ENCODE measurements at places on chromosomes 16 and 17. TPM values are rescaled to one million over a fixed set of nuclear protein-coding genes. Genes with fewer than 3 reads are reported as not detected.
A peak's percentile ranks its signal among the peaks of the same experiment; 100 is the strongest.

DNA sequence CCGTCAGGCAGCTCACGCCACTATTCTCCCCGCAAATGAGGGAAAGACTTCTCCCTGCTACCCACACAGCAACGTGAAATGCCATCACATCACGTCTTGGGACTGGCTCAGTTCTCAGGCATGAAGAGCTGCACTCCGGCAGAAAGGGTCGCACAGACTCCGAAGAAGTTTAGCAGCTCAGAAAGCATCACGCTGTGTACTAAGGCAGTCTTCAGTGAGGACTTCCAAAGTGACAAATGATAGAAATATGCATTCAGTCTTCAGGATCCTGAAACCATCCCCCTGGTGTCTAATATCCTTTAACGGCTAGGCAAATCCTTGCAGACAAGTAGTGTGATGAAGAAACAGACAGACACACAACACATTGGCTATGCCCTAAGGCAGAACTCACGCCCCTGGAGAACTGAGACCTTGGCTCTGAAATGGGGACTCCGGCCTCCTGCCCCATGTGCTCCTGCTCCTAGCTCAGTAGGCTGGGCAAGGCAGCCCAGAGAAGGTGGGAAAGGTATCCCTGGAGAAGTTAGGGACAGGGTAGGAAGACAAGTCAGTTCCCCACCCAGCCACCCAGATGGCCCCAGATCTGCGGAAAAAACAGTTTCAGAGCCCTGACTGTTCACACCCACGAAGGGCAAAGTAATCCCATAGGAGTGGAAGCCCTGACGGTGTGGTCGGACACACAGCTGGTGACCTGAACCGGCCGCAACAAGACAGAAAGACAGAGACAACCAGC, 1.6 kb downstream of the XYLT1 start:
- DNase-seq = no peak

MYADML2 gene
- total RNA-seq = 0.13 TPM

GRCh38 chr16:54400261-54400660, 113.7 kb upstream of the IRX3 start:
- DNase-seq = no peak

ANKRD40CL gene
- not detected for total RNA-seq

- no peak for DNase-seq
Observed at GRCh38 chr16:31179219-31179746, 656 bp upstream of the FUS start.

DNA sequence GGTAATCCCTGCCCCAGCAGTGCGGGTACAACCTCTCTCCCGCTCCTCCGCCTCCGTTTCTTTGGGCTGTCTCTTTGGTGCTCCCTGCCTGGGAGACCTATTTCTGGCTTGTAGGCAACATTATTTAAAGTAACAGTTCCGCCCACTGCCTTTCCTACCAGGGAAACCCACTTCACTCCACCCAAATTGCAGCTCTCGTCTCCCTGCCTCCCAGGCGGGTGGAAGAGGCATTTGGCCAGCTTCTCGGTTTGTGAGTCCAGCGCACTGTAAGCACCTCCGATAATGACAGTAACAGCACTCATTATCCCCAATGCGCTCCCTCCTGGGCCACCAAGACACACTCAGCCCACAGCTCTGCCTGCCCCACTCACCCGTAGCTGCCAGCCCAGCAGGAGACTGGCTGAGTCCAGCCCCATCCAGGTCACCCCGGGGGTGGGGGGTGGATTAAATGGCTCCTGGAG, 165.1 kb upstream of the CDC42EP4 start:
- DNase-seq = no peak

DNA sequence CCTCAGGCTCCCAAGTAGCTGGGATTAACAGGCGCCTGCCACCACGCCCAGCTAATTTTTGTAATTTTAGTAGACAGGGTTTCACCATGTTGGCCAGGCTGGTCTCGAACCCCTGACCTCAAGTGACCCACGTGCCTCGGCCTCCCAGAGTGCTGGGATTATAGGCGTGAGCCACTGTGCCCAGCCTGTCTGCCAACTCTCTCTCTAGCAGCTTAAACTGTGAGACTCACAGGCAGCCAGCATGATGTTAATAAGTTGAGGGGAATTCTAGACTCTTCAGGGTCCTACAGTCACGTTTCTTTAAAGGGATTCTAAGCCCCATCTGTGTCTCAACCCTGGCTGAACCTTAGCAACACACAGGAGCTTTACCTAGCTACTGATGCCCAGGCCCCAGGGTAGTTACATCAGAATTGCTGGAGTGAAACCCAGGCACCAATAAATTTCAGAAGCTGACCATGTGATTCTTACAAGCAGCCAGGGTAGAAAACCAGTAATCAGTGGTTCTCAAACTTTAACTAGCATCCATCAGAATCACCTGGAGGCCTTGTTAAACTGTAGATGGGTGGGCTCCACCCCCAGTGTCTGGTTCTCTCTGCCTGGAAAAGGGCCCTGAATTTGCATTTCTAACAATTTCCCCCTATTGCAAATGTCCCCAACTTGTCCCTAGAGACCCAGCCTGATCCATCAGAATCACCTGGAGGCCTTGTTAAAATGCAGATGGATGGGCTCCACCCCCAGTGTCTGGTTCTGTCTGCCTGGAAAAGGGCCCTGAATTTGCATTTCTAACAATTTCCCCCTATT, 30.7 kb downstream of the GPRC5B start:
- DNase-seq = peak; percentile 55

DNA sequence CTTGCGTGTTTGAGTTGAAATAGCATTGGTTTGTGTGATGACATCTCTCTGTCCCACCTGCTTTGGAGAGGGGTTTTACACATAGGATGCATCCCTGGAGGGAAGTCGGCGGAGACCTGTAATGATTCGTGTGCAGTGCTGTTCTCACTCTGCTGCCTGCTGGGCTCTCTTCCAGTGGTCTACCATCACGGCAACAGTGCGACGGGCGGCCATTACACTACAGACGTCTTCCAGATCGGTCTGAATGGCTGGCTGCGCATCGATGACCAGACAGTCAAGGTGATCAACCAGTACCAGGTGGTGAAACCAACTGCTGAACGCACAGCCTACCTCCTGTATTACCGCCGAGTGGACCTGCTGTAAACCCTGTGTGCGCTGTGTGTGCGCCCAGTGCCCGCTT, 41.1 kb upstream of the CRISPLD2 start:
- no peak for DNase-seq

GRCh38 chr17:50144845-50145531, 5.5 kb downstream of the PPP1R9B start:
- DNase-seq = no peak

CSH2 gene
- not detected for total RNA-seq

DNA sequence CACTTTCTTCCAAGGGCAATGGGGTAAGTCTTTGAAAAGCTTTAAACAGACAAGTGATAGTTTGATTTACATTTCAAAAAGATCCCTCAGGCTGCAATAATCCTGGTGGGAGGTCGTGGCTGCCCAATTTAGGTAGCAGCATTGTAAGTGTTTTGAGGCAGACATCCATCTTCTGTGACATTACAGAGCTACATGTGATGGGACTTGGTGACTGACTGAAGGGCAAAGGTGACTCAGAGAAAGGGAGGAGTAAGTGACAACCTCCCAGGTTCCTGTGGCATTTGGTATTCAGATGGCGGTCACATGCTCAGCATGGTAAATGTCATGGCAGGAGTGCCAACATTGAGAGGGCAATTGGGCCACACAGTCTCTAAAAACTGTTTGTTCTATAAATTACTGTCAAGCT, 26.5 kb downstream of the STAT3 start:
- DNase-seq = no peak

KRTAP4-9 gene
- total RNA-seq = not detected

- DNase-seq = no peak
Observed at GRCh38 chr16:48432136-48432535, 46.9 kb upstream of the SIAH1 start.

DNA sequence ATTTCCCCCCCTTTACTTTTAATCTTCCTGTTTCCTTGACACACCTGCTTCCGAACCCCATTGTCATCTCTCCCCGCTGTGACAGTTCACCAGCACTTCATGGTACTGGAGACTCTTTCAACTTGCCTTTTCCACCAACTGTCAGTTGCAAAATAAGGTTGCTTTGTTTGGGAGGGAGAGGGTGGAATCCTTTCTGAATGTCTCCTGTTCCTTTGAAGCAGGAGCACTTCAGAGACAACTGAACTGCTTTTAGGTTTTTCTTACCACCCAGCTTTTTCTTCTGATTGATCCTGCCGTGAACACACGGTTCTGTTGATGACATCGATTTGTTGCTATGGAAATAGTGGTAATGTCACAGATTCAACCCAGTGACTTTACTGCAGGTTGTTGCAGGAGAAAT, 42.0 kb downstream of the RPA1 start:
- DNase-seq = no peak

CHST4 gene
- total RNA-seq = 6.8 TPM

DNA sequence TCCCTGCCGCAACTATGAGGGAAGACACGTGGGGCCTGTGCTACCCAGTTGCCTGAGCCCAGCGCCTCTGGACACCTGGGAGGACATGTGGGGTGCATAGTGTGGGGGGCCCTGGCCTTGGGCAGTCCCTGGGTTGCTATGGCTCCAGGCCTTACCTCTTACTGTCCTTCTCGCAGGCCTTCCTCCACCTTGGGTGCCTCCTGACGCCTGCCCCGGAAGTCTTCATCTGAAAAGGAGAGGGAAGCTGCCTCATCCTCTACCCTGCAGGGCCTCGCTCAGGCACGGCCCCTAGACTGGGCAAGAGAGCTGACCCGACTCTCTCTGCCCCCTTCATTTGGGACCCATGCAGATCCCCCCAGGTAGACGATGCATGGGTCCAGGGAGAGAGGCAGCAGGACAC, 16.5 kb upstream of the MRPS23 start:
- DNase-seq = no peak

- DNase-seq = no peak
Observed at GRCh38 chr17:73013301-73013700, 79.2 kb downstream of the SLC39A11 start.

- DNase-seq = peak; percentile 83
Observed at GRCh38 chr17:37744961-37745800, at the start of gene HNF1B. Gene HNF1B (minus strand): TSS chr17:37745059. CDS start chr17:37744884, 175 bp downstream.

DNA sequence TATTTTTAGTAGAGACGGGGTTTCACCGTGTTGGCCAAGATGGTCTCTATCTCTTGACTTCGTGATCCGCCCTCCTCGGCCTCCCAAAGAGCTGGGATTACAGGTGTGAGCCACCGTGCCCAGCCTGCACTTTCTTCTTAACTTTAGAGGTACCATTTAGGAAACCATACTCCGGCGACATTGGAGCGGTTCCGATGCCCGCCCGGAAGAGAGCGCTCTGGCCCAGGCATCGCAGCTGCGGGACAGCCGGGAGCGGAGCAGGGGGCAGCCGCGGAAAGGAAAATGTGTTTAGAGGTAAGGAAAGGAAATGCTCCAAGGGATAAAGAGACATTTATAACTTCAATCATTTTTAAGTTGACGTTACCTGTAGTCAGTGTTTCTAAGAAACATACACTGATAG, 6.0 kb upstream of the HS3ST3B1 start:
- peak; percentile 42 for DNase-seq

PRSS8 gene
- 64.0 TPM for total RNA-seq

TBX2 gene
- not detected for total RNA-seq

DNA sequence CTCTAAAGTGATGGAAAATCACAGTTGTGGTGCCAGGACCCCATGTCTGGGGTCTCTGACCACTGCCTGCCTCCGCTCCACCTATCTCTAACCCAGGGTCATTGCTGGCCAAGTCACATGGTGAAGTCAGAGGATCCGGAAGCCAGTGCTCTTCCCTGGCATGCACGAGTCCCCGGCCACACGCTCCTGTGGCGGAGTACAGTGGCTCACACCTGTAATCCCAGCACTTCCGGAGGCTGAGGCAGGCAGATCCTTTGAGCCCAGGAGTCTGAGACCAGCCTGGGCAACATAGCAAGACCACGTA, 21.5 kb upstream of the RBFOX3 start:
- peak; percentile 24 for DNase-seq

ASGR1 gene
- 5.9 TPM for total RNA-seq

PRAC2 gene
- not detected for total RNA-seq

DNA sequence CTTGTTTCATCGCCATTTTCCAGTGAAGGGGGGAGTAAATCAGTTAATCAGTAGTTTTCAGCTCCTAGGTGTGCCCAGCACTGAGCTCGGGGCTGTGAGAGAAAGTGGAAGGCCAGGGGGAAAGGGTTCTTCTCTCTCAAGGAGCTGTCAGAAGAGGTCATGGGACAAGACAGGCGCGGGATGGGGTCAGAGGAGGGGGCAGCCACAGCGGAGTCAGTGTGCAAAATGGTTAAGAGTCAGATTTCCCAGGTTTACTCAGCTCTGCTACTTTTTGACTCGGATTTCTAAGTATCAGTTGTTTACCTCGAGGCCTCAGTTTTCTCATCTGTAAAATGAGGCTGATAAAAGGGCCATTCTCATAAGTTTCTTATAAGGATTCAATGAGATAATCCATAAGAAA, 4.3 kb upstream of the XYLT1 start:
- DNase-seq = no peak

- peak; percentile 90 for DNase-seq
Observed at GRCh38 chr16:14070877-14071575, at the start of gene MRTFB. Gene MRTFB (plus strand): TSS chr16:14071319. CDS start chr16:14140607, 69,288 bp downstream.

- no peak for DNase-seq
Observed at GRCh38 chr16:67287960-67288359, 8.6 kb downstream of the PLEKHG4 start.

DNA sequence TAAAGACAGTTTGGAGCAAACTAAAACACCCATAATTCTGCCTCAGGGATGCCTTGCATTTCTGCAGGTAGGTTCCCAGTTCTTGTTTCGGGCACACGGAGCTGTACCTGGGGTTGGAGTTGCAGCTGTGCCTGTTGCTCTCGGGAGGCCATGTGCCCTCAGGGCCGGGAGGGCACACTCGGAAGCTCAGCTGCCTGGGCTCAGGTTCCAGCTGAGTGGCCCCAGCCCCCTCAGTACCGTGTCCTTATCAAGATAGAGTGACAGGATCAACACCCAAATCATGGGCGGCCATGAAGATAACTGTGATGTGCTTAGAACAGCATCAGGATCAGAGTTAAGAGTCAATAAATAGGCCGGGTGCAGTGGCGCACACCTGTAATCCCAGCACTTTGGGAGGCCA, 107.9 kb downstream of the SNX29 start:
- no peak for DNase-seq

GRCh38 chr17:1936766-1937165, 88.4 kb downstream of the RTN4RL1 start:
- peak; percentile 55 for DNase-seq

SDR42E1 gene
- total RNA-seq = not detected

DNA sequence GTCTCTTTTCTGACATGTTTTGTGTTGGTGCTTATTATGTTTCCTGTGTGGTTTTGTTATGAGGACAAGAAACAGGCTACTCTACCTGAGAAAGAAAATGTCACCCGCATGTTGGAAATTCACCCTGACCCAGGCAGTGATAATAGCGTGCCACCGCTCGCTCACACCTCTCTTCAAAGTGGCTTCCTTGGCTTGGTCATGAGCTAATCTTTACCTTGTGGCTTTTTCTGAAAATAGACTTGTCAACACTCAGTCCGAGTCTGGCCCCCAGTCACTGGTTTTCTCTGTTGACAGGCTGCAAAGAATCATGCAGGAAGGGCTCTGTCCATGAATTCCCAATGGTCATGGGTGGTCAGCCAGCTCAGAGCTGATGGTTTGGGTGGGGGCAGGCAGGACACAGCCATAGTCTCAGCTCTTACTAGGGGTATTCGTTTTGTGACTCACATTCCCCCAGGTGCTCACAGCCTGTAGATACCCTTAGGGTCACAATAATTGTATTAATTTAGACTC, 121.3 kb upstream of the CACNG5 start:
- no peak for DNase-seq

KRTAP2-3 gene
- total RNA-seq = not detected

Data from H9 (cell line).